ENCODE measurements at places on chromosomes 4 and X.

- DNase-seq: no peak
Measured at GRCh38 chr4:83340692-83341343, 6.2 kb upstream of the HPSE start.

- DNase-seq: no peak
Measured at GRCh38 chrX:13270360-13270759, 49.5 kb downstream of the ATXN3L start.

- no peak for DNase-seq
Measured at GRCh38 chr4:45883421-45883820, 240.4 kb downstream of the GABRG1 start.

GRCh38 chrX:148310426-148311165, 189.8 kb upstream of the AFF2 start:
- DNase-seq: peak; percentile 27

- DNase-seq: no peak
Measured at GRCh38 chr4:82648356-82648755, 86.6 kb upstream of the TMEM150C start.

- DNase-seq: no peak
Measured at GRCh38 chr4:13933191-13933590, 305.7 kb upstream of the BOD1L1 start.

DNA sequence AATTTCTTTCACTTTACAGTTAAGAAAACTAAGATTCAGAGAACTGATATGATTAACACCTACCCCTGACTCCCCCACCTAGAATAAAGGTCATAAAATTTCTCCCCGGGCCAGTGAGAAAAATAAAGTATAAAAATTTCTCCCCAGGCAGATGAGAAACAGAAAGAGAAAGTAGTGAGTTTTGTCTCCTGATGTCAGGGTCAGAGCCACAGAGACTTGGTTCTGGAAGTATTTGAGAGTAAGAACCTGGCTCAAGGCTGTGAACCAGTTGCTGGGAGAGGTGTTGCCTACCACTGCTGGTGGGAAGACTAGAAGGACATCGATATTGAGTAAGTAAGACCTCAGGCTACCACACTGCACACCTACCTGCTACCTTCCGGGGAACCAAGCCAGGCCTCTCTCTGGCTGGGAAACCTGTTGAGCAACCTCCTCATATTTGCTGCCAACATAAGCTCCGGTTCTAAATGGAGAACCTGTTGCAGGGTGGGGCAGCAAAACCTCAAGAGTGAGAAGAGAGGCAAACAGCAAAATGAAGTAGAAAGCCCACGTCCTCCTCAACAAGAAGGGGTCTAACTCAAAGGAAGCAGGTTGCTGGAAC, 104.2 kb upstream of the PUDP start:
- no peak for DNase-seq

DNA sequence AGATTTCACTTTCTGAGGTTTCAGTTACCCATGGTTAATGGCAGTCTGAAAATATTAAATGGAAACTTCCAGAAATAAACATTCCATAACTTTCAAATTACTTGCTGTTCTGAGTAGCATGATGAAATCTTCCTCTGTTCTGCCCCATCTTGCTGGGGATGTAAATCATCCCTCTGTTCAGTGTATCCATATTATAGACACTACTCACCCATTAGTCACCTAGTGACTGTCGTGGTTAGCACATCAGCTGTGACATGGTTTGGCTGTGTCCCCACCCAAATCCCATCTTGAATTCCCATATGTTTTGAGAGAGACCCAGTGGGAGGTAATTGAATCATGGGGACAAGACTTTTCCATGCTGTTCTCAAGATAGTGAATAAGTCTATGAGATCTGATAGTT, 125.5 kb upstream of the GIMD1 start:
- DNase-seq: no peak

DNA sequence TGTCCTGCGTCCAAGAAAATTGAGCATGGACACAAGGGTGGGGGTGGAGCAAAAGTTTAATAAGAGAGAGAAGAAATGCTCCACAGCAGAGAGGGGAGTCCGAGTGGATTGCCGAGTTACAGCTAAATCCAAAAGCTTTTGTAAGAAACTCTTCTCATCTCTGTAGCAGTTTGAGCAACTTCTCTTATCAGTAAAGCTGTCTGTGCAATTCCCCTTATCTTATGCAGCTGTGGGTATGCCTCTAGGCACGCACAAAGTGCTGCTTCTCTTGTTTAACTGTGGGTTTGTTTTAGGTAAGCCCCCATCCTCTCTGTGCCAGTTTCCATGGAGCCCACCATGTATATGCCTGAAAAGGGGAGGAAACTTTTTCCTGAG, 44.8 kb downstream of the HMGB2 start:
- DNase-seq: no peak

- DNase-seq: no peak
Measured at GRCh38 chr4:174135530-174135929, 147.9 kb downstream of the FBXO8 start.

DNA sequence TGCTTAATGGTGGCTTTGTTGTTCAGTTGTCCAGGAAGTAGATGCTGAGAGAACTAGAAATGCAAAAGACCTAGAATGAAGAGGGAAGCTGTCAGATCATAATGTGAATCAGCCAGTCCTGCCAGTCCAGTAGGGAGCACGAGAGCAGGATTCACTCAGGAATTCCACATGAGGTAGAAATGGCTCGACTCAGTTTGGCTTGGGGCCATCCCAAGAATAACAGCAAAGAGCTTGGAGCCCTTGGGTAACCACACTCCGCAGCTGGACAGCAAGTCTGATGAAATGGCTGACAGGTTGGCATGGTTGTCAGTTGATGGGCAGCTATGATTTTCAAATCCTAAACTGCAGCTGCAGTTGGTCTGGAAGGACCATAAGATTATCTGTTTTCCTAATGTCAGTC, 44.5 kb upstream of the WDR1 start:
- no peak for DNase-seq

- DNase-seq: peak; percentile 6
Measured at GRCh38 chrX:118823263-118824172, at the start of gene ZCCHC12. TSS of gene ZCCHC12 (plus strand) at chrX:118823824. CDS start at chrX:118825245, 1,421 bp downstream.

GRCh38 chrX:74853255-74853654, 72.0 kb downstream of the NEXMIF start:
- no peak for DNase-seq

GRCh38 chrX:78168065-78168464, 28.6 kb upstream of the TAF9B start:
- DNase-seq: no peak

- no peak for DNase-seq
Measured at GRCh38 chrX:78822157-78822690, 74.7 kb downstream of the LPAR4 start.

DNA sequence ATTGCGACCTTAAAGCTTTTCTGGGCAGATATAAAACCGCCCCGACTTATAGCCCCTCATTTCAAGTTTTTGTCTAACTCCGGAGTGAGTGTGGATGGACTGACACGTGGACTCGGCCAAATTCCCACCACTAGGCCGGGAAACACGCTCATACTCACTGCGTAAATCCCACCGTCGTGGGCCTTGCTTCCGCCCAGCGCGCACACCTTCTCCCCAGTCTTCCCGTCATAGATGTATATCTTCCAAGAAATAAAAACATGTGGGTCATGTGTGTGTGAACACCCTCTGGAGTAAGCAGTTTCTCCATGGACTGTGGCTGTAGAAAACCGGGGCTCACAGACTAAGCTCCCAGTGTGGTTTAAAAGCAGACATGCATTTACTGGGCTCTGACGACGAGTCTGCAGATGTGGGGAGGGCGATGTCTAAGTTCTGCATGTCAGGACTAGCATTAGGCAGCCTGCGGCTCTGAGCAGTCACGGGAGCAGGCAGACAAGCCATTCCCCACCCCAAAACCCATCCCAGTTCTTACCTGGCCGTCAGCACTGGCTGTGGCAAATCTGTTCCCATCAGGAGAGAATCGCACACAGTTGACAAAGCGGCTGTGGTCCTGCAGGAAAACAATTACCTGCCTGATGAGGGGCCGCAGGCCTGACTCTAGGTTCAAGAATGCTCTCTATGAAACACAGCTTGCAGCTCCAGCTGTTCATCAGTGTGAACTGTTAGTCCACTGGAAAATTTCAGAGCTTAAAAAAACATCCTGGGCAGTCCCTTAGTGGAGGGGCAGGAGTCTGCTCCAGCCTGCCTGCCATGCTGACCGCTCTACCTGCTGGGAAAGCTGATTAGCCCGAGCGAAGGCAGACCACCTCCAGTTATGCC, 28.2 kb downstream of the WDR1 start:
- no peak for DNase-seq

- no peak for DNase-seq
Measured at GRCh38 chrX:48747415-48748016, 14.0 kb upstream of the GLOD5 start.

DNA sequence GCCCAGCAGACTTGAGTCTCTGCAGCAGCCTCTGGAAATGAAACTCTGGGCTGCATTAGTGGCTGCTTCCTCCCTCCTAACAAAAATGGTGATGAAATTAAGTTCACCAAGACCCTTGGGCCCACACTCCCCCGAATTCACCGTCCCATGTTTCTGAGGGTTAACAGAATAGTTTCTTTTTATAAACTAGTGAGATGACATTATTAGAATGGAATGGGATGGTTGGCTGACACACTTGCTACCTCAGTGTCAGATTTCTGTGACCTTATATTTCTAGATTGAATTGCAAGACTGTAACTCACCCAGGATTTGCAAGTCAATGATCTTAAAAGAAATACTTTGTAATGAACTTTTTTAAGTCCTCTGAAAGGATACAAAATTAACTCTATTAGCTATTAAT, 127.1 kb downstream of the SHROOM3 start:
- DNase-seq: no peak

GRCh38 chrX:53441531-53442321, 7.6 kb upstream of the HSD17B10 start:
- peak; percentile 52 for DNase-seq

GRCh38 chrX:72038016-72038415, 93.7 kb downstream of the RTL5 start:
- no peak for DNase-seq

DNA sequence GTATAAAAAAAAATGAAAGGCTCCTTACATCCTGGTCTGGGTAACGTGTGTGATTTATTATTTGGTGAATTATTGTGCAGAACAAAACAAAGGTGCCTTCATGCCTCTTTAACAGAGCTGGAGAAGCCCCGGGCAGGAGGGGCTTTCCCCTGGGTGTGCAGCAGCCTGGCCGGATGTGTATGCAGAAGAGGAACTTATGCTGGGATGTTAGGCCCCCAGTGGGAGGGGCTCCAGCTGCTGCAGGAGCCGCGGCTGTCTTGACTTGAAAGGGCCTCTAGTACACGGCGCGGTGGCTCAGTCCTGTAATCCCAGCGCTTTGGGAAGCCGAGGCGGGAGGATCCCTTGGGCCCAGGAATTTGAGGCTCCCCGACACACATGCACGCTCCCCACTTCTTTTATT, 16.0 kb downstream of the CCNQ start:
- DNase-seq: peak; percentile 30
